ENCODE measurements at places on chromosomes 1 and 21.

DNA sequence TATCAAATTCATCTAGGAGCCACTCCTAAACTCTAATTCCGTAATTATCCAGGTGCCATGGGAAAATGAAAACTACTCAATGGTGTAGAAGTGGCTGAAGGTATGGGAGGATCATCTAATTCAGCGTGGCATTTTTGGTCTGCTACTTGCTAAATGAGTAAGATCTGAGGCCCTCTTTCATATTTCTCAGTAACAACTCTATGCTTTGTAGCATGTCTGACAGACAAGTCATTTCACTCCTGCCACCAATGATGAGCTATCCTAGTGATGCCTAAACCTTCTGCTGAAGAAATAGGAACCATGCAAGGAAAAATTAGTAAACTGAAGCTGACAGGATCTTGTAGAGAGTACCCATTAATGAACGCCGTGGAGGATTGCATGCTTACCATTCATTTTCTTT, 145.3 kb downstream of the NTNG1 start:
- DNase-seq: no peak

DNA sequence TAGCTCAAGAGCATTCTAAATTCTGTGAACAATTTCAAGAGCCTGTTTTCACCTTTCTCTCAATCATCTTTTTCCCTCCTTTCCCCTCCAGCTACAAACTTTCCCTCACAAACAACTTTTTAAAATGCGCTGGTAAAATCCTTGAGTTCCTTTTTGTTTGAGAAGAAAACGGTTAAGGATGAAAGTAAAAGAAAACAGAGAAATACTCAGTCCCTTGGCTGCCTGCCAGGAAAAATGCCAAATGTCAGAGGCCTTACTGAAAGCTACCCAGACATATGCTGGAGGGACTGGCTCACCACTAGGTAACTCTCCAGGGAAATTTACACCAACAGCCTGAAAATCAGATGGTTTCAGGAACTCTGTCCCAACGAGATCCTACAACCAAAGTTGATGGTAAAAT, 11.0 kb upstream of the SERBP1 start:
- DNase-seq: no peak

GRCh38 chr1:12600880-12601633, 17.0 kb downstream of the DHRS3 start:
- DNase-seq: no peak

DNA sequence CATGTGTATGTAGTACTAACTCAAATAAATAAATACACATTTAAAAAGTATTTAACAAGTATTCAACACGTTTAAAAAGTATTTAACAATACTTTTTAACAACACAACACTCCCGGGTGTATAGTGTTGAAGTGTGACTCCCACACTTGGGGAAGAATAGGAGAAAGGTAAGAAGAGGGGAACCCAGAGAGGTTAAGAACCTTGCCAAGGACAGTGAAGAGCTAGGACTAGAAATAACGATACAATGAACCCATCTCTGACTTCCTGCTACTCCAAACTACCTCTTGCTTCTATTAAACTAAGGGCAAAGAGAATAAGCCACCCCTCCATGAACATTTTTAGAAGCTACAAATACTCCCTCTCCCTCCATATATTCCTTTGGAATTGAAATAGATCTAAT, 1.7 kb upstream of the GFI1 start:
- no peak for DNase-seq

DNA sequence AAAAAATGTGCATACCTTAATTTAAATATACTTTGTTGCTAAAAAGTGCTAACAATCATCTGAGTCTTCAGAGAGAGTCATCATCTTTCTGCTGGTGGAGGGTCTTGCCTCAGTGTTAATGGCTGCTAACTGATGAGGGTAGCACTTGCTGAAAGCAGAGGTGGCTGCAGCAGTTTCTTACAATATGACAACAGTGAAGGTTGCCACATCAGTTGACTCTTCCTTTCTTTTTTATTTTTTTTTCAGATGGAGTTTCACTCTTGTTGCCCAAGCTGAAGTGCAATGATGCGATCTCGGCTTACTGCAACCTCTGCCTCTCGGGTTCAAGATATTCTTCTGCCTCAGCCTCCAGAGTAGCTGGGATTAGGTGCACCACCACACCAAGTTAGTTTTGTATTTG, 2.6 kb upstream of the CFAP45 start:
- no peak for DNase-seq

All from GM04504 (cell line).